Activated T-helper 9 cell treated with anti-CD3 and anti-CD28 coated beads, Interleukin-2, amount 50 U/mL, for 16 hours (primary cell): ENCODE measurements at places on chromosomes 2 and 18.

DNA sequence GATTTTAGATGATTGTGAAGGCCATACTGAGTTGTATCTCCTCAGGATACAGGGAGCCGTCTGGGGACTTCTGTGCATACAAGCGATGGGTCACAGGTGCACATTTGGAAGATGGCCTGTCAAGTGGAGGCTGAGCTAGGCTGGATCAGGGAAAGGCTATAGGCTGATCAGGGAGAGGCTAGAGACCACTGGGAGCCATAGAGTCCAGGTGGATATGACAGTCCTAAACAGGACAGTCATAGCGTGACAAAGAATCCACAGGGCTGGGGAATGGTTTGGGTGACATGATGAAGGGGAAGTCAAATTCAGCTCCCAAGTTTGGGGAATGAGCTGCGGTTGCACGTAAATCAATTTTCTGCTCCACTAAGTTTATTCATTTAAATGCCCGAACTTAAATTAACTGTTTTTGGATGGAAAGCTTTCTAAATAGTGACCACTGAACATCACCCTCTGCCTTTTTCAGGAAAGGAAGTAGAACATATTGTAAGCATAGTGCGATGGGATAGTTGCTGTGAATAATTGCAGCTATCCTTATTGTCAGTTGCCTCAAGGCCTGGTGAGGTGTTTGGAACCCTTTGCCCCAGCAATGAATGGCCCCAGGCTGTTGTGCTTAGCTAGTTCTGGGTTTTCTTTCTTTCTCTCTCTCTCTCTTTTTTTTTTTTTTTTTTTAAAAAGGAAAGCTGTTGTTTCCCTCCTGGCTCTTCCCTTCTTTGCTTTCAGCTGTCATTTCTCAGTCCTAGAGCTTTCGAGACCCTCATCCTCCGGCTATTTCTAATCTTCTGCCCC is 50.5 kb downstream of the KLHL29 start:
- DNase-seq = no peak

GRCh38 chr2:188610827-188611226 is 319.2 kb downstream of the GULP1 start:
- DNase-seq = no peak

DNA sequence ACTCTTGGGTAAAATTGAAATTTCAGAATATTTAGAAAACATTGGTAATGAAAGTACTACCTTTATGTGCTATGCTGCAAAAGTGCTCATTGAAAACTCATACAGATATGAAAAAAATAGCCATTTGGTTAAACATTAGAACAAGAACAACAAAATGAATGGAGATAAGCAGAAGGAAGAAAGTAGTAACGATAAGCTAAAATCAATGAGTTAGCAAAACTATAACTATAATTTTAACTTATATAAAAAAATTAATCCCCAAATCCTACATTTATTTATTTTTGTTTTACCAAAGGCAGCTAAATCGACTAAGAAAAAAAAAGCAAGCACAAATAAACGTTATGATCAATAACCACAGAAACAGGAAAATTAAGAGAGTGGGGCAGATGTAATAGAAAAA is 99.2 kb downstream of the CERS6 start:
- no peak for DNase-seq

DNA sequence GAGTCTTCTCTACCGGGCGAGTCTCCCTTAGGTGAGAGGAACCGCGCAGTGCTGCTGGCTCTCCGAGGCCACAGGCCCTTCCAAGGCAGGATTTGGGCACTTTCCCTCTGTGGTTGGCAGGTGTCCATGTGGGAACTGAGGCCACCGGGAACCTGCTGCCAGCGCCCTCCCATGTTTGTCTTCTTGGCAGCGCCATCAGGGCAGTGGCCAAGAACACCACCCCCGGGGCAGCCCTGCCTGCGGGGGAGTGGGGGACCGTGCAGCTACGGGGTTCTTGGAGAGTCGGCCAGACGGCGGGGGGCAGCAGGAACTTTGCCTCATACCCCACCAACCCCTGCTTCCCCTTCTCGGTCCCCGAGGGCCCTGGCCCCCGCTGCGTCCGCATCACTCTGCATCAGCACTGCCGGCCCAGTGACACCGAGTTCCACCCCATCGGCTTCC is 10.0 kb downstream of the CAPN10 start:
- DNase-seq = no peak

DNA sequence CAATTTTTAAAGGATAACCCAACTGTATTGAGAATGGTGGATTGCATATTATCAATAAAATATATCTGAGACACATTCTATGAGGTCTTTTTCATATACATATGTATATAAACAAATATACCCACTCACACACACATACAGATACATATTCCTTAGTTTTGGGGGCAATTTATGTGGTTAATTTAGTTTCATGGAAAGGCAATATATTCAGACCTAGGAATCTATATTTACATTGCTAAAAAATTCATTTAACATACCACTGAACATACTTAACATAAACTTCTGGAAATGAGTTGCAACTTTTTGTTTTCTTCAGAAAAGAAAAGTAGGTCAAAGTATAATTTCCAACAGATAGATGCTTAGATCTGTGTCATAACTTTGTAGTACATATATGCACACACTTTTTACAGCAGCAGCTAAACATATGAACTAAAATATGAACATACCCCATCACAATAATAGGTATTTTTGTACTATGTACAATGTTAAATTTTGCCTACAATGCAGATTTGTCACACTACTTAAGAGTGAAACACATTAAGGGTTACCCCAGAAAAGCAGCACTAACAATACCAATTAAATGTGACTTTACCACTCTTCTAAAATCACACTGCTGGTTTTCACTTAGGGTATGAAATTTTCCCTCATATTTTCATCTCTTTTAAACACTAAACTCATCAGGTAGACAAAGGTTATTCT is 23.0 kb downstream of the HEATR5B start:
- DNase-seq = no peak

GRCh38 chr2:120747706-120748105 is 12.0 kb downstream of the GLI2 start:
- no peak for DNase-seq

DNA sequence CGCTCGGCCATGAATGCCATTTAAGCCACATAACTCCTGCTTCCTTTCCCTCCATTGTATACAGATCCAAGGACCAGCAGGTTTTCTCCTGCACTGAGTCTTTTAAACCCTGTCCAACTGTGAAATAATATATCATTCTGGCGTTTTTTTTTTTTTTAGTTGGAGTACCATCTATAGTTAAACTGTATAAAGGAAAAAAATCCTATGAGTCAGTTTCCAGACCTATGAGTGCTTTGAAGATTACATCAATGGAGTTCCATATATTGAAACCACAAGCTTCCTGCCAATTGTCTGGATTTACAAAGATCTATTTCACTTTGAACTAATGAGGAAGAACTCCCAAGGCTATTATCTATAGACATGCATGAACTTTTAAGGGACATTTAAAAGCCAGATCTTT is 2.4 kb upstream of the MALT1 start:
- DNase-seq = no peak

DNA sequence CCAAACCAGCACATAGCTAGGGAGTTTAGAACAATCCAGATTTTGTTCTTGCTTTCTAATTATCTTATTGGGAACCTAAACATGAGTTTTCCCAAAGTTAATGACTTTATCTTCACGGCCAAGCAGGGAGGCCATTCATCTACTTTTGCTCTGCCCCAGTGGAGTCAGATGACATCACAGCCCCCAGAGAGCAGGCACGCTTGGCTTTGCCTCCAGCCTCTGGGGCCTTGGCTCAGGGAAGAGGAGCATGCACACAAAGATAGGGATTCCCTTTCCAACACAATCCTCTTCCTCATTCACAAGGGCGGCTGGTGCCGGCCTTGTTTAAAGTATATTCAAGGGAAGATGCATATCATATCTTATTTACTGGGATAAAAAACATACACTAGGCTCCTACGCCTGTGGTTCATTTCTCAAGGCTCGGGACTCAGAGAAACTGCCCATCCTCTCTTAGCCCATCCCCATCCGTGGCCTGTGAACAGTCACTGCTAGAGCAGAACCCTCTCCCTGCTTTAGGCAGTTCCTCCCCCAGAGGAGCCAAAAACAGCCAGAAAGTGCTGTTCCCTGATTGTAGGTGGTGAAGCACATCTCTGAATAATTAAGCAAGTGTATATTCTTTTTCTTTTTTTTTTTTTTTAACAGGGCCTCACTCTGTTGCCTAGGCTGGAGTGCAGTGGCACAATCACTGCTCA is 21.2 kb downstream of the TGFA start:
- DNase-seq = no peak

GRCh38 chr2:128384446-128384845 is 65.8 kb upstream of the HS6ST1 start:
- DNase-seq = no peak

- no peak for DNase-seq
Measured at GRCh38 chr2:24919506-24920097, 435 bp downstream of the ADCY3 start.

GRCh38 chr2:233082931-233083755 is 23.0 kb downstream of the INPP5D start:
- no peak for DNase-seq

- DNase-seq = no peak
Measured at GRCh38 chr2:126798276-126799140, 100.2 kb upstream of the TEX51 start.

- DNase-seq = no peak
Measured at GRCh38 chr2:70995426-70995729, 705 bp upstream of the TEX261 start.

DNA sequence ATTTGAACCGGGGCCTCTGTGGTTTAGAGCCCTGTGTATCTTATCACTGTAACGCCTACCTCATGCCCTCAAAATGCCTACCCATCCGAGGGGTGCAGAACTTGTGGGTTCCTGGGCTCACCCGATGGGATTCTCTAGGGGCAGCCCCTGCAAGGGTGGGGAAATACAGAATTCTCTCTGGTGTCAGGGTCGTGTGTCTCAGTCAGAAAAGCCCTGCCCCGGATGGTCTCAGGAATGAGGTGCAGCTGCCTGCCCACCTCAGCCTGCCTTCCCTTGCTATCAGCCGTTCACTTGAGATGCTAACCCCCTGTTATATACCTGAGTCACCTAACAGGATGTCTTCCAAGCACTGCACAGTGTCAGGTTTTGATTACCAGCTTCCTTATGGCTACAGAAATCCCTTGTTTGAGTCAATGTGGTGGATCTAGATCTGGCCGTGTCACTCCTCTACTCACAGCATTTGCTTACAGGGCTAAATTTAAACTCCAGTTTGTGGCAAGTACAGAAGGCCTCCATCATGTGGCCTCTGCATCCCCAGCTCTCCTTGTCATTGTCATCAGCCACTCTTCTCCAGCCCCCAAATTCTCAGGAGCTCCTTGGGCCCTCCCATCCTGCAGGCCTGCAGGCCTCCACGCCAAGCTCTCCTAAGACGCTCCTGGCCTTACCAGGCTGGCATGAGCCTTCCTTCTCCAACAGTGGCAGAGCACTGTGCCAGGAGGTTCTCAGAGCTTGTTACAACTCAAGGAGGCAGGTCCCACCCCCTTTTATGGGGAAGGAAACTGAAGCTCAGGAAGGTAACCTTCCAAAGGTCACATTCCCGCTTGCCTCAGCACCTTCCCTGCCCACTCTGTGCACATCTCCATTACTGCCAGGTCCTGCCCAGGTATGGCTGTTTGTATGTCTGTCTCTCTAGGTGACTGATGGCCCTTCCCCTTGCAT is 14.3 kb upstream of the MAP3K2 start:
- DNase-seq = no peak

GRCh38 chr18:76571689-76572088 is 76.6 kb upstream of the ZNF516 start:
- no peak for DNase-seq

- DNase-seq = no peak
Measured at GRCh38 chr2:221276033-221276432, 296.1 kb downstream of the EPHA4 start.

GRCh38 chr2:67846370-67847070 is 216.3 kb downstream of the C1D start:
- no peak for DNase-seq

- no peak for DNase-seq
Measured at GRCh38 chr18:63309422-63309821, 10.1 kb downstream of the BCL2 start.

- DNase-seq = no peak
Measured at GRCh38 chr18:66280470-66280869, 323.4 kb downstream of the CDH19 start.

- no peak for DNase-seq
Measured at GRCh38 chr2:86226636-86227520, 27.6 kb downstream of the MRPL35 start.

DNA sequence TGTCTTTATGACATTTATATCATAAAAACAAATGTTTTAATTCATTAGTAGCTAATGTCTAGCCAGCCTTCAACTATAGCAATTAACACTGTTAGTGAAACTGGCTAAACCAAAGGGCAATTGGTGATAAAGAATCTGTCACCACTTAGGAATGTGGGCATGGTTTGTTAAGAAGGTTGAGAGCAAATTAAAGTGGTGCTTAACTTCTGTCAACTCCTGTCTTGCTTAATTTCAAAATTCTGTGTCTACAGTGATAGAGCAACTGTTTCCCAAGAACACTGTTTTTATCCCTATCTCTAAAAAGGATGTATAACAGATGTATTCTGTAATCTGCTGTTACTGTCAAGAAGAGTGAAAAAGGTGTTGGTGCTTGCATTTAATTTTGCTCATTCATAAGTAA is 36.5 kb downstream of the CFAP36 start:
- DNase-seq = no peak

GRCh38 chr2:194735837-194736542 is 921.0 kb upstream of the SLC39A10 start:
- DNase-seq = no peak

DNA sequence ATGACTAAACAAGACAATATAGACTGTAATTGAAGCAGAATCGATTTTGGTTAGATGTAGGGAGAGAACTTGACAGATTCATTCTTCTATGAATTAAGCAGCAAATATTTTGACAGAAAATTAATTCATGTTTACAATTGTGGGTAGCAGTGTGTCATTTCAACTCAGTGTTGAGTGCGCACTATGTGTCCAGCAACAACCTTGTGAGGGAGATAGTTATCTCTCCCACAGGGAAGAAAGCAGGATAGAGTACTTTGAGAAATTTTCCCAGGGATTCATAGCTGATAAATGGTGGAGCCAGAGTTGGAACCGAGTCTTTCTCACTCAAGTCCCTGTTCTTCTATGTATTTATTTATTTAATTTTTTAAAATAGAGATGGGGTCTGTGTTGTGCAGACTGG is 5.2 kb downstream of the MRPL33 start:
- no peak for DNase-seq

GRCh38 chr2:38301340-38301968 is 75.6 kb downstream of the ATL2 start:
- no peak for DNase-seq

GRCh38 chr18:46842583-46842982 is 74.7 kb downstream of the PIAS2 start:
- no peak for DNase-seq
